ENCODE measurements at places on chromosomes 6 and 20.

GRCh38 chr6:151087861-151088598 lies 151.7 kb upstream of the AKAP12 start:
- DNase-seq, result no peak

DNA sequence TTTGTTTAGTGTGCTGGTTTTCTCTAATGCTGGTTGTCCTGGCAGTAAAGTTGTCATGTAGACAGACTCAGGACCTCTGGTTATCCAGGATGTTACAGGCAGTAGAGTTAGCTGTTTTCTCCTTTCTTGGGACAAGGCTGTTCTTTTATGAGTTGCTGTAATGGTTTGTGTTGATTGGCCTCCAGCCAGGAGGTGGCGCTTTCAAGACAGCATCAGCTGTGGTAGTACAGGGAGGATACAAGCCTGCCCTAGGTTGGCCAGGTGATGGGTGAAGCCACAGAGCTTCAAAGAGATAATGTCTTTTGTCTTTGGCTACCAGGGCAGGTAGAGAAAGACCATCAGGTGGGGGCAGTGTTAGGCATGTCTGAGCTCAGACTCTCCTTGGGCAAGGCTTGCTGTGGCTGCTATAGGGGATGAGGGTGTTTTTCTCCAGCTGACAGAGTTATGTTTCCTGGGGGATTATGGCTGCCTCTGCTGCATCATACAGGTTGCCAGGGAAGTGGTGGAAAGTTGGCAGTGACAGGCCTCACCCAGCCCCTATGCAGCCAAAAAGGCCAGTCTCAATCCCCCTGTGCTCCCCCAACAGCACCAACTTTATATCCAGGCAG lies 127.2 kb upstream of the TAB2 start:
- DNase-seq, result no peak

GRCh38 chr6:16238963-16239797 lies 793 bp downstream of the GMPR start:
- no peak for DNase-seq

DNA sequence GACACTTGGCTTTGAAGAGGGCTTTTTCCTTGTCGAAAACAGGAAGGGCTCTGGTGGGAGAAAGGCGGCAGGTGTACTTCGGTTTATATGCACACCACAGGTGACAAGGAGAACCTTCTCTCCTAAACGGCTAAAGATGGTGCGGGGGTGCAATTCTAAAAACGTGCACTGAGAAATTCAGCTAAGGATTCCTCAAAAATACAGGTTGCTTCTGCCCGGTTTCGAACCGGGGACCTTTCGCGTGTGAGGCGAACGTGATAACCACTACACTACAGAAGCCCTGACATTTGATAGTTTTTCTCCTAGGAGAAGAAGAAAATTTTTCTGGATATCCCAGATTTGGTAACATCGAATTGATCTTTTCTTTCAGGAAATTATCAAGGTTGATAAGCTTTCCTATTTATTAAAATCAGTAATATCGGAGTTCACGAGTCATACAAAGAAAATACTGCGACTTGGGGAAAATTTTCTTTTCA lies 32.0 kb downstream of the POM121L2 start:
- no peak for DNase-seq

DNA sequence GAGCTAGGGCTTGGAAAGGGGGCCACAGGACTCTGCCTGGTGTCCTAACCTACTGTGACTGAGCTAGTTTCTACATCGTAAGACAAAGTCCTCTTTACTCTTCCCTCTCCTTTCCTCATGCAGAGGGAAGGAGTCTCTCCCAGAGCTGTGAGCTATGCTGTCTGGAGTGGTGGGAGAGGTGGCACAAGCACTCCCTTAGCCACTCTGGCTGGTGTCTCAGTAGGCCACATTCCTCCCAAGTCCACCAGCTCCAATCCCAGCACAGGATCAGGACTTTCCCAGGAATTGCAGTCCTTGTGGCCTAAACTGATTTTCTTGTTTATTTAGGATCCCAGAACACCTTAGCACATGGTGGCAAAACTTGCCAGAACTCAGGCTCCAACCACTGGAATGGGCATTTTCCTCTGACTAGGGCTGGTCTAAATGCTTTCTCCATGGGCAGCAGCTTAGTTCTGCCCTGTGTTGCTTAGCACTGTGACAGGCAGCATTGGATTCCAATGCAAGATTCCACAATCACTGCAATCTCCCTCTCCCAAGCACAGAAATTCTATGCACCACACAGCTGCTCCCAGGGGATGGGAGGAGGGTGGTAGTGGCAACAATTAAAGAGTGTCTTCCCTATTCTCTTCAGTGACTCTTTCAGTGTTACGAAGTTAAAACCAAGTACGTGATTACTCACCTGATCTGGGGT lies 733.3 kb downstream of the HACE1 start:
- DNase-seq, result no peak

GRCh38 chr20:44979090-44979621 lies 12.8 kb downstream of the STK4 start:
- peak; percentile 73 for DNase-seq

DNA sequence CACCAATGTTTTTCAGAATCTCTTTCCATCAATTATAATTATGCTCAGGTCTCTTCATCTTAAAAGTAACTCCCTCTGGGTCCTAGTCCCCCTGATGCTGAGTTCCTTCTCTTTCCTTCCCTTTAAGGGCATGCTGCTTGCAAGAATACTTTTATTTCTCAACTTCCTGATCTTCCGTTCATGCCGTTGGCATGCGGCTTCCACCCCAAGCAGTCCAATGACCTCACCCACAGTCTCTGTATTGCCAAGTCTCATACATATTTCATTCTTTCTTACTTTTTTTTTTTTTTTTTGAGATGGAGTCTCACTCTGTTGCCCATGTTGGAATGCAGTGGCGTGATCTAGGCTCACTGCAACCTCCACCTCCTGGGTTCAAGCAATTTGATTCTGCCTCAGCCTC lies 83.5 kb downstream of the NDUFAF5 start:
- peak; percentile 61 for DNase-seq

DNA sequence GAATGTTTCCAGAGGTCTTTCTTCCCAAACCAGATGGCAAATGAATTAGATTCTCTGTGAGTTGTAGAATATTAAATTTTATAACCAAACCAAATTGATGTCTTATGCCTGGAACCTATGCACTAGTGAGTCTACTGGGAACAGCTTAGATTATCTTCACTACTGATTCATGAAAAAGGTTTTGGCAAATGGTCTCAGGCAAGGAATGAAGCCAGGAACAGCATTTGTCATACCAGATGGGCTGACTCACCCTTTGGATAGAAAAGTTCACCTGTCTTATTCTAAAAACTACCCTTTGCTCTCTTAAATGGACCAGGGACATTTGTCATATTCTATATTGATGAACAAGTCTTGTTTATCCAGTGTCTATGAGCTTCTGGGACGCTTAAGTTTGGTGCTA lies 135.4 kb upstream of the ECI2 start:
- no peak for DNase-seq

DNA sequence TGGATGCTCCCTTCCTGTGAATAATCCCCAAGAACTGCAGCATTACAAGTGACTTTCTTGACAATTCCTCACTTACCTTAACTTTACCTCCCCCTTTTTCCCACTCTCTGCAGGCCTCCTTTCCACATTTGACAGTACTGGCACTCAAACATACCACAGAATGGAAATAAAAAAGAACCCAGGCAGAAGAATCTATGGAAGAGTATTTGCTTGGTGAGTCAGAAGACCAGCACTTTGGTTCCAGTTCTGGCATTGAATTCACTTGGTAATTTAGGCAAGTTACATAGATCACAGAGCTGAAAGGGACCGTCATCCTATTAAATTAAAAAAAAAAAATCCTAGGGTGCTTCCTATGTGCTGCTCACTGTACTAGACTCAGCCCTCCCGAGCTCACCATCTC lies 55.0 kb downstream of the BTBD9 start:
- no peak for DNase-seq

DNA sequence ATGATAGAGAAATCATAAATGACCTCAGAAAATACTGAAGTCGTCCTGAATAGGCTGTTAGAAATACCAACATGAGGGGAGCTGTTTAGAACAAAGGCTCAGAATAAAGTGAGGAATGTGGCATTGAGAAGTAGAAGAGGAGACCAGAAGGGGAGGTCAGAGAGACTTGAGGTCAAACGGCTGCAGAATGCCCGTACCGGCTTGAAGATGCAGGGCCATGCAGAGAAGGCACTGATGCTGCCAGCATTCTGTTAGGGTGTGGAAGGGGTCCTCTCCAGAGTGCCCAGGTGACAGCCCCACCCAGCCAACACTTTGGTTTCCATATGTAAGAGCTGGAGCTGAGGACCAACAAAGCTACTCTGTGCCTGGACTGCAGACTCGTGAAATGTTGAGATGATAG lies 570.9 kb downstream of the CDH26 start:
- DNase-seq, result no peak

DNA sequence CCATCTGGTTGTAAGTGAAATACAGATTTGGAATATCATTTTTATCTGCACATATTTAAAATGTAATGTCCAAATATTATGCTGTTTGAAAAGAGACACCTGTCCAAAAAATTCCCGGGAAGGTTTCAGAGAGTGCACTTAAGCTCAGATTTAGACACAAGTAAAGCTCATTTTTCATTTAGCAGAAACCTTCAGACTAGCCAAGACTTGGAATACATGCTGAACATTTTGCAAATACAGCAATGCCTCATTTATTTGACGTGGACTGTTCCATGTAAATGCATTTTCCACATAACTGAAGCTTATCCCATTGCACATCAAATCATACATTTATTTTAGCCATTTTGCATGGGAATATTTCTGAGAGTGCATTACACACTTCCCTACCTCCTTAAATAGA lies 280.7 kb downstream of the ZNF217 start:
- DNase-seq, result no peak

GRCh38 chr6:70657706-70658105 lies 10.0 kb upstream of the SMAP1 start:
- no peak for DNase-seq

GRCh38 chr6:157688960-157689599 lies 134.0 kb upstream of the SNX9 start:
- no peak for DNase-seq

DNA sequence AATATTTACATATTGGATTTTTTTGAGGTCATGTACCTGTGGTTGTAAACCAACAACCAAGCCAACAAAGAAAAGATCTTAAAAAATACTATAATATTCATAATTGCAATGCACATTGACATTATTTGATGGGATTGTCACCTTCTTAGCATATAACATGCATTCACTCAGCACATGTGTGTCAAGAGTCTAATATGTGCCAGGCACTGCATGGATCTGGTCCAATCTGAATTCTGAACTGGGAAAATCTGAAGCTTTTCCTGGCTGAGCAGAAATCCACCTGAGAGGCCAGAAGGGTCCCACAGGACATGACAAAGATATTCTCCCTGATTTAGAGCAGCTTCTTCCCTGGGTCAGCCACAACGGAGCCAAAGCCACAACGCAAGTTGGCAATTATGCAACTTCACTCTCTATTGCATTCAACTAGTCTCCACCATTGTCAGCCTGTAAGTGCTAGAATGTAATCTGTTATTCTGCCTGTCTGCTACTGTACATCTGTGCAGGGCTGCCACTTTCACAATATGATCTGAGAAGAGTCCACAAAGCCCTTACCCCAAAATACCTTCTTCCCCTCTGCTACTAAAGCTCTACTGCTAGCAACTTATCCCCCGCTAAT lies 17.0 kb upstream of the DDO start:
- no peak for DNase-seq

GRCh38 chr20:24131684-24132083 lies 143.1 kb upstream of the GGTLC1 start:
- DNase-seq, result no peak

DNA sequence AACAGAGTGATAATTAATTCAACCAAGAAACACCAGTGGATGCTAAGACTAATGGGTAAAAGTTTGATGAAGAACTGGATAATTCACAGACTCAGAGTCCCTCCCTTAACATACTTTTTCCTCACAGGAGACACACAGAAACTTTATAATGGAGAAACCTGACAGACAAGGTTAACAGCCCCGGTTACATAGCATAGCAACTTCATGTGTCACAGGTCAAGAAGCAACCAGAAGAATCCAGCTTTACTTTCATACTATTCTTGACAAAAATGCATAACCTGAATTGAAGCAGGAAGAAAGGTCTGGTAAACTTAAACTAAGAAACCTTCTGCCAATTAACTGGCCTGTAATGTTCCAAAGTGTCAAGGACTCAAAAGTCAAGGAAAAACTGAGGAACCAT lies 375.9 kb downstream of the RNF144B start:
- DNase-seq, result no peak

DNA sequence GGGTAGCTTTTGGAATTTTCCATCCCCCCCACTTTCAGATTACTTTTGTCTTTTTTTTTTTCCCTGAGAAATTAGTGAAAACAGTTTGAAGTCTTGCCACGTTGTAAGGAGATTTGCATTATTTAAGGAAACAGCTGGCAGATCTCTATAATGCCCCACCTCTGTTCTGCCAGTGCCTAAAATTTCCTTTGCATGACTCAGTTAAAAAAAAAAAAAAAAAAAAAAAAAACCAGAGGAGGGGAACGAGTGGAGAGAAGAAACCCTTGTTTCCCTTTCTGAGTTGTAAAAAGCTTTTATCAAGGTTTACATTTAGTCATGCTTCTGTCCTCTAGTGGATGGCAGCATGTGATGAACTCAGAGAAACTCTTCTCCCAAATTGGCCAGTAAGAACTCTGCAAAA lies 33.5 kb downstream of the CARMIL1 start:
- DNase-seq, result no peak

DNA sequence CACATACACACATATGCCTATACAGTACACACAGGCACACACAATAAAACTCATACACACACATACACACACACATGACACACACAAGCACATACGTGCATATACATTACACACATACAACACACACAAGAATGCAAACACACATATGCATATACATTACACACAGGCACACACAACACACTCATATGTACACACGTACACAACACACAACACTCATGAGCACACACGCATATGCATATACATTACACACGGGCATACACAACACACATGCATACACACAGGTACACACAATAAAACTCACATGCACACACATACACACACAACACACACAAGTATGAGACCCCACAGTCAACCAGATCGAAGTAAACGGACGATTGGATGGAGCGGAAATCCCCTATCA lies 238.2 kb downstream of the ERMARD start:
- DNase-seq, result no peak

DNA sequence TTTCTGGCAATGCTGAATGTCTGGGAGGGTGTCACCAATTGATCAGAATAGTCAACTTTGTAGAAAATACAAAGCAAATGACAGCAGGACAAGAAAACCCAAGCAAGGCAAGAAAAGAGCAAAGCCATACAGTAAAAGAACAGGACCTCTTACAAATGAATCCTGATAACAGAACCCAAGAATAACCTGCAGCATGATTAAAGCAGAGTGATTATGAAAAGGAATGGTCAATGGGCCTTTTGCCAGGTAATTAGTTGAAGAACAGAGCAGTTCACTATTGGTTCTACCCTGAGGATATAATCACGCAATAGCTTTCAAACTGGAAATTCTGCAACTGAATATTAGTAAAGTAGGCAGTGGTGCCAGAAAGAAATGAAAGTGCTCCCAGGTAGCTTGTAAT lies 319.8 kb downstream of the FRK start:
- no peak for DNase-seq

GRCh38 chr6:5525209-5525608 lies 263.9 kb downstream of the FARS2 start:
- no peak for DNase-seq

Data from SIG-M5 (cell line).